ENCODE measurements at places on chromosomes 5 and 9.

DNA sequence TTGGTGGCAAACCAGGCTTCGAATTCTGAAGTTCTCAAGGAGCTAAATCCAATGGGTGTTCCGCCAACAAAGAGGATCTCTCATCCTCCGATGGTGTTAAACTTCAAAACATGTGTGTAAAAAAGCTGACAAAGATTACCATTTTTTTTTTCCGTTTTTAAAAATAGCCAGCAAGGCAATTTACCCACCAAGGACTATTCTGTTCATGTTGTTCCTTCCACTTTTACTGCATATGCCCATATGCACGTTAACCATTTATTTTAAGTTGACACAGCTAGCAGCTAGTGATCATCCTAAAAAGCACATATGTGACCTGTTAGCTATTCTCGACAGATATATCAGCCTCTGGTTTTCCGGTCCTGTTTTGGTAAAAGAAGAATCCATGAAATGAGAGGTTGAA is 326.7 kb downstream of the PLK2 start:
- no peak for DNase-seq

DNA sequence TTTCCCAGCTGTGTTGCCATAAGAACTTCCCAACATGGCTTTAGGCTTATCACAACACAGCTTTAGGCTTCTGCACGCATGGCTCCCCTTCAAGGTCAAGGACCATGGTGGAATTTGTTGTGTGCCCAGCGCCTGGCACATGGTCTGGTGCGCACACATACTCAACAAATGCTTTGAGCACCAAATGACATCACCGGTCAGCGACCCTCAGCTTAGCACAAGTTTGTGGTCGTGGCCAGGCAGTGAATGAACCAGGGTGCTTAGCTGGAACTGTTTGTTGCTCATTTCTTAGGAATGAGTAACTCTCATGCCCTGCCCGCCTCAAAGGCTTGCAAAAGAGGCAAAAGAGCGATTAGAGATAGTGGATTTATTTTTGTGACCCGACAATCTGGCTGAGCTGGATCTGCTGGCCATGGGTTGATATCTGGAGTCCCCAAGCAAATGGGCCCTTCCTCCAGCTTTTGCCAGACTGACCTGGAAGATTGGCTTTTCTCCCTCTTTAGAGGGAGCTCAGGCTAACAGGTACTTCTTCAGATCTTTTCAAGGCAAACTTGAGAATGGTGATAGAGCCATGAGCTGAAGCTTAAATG is 58.9 kb downstream of the DAP start:
- no peak for DNase-seq

- no peak for DNase-seq
These were observed 11.0 kb upstream of the RNU6ATAC start for GRCh38 chr9:134175291-134175807.

DNA sequence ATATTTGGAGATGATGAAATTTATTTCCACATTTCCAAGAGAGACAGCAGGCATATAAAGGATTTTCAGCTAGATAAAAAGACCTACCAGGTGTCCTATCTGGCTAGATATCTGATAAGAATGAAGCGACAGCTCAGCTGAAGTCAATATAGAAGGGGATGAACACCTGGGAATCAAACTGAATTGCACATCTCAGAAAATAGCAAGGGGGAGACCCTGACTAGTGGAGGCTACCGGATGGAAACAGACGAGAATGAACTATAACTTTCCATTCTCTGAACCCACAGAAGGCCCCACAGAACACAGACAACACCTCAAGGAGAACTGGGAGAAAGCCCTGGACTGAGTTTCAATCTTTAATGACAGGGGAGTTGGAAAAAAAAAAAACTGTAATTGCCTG is 51.1 kb downstream of the CPLANE1 start:
- DNase-seq: no peak

DNA sequence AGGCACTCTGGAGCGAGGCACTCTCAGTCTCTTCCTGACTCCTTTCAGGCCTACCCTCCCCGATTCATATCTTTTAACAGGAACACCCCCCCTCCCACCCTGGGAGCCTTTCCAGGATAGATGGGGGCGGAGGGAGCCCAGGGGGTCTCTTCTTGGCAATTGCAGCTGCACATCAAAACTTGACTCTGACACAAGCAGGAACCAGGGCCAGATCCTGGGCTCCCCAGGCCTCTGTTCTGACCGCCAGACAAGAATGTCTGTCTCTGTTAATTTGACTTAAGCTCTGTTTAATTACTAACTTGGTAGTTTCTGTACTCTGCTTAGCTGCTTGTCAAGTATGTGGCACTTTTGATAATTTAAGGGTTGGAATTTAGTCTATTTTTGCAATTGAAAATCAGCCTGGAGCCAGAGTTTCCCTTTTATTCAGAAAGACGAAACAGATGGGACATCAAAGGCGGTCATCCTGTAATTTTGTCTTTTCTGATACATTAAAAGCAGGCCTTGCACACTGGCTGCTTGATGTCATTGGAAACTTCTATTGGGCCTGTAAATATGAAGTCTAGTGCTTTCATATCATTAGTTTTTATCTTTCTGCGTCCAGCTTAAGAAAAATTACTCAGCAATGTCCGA is 43.3 kb downstream of the ACTL7B start:
- DNase-seq: no peak

DNA sequence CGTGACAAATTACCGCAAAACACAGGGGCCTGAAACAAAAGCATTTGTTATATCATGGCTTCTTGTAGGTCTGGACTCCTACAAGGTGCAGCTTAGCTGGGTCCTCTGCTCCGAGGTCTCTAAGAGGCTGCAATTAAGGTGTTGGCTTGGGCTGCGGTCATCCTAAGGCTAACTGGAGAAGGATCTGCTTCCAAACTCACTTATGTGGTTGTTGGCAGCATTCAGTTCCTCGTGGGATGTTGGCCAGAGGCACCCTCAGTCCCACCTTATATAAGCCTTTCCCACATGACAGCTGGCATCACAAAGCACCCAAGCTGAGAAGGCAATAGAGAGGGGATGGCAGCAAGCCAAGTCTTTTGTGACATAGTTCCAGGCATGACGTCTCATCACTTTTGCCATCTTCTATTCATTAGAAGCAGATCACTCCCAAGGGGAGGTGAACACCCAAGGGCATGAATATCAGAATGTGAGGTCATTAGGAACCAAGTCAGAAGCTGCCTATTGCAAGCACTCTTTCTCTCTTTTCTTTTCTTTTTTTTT is 47.9 kb upstream of the ZBTB43 start:
- no peak for DNase-seq

DNA sequence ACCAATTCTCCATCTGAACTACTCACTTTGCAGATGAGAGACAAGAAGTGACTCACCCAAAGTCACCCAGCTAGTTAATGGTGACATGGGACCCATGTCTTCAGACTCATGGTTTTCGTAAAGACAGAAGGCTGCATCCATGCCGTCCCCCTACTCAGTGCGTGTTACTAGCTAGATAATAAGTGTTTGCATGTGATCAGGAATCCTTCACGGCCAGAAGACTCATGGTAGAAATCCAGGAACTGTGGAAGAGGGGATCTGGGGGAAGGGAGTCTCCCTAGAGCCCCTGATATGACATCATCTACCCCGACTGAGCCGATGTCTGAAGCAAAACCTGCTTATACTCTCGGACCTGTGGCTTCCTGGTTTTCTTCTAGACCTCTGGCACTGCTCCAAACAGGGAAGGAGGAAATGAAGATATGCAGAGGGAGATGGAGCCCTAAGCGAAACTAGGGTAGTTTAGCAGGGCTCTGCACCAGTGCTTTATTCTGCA is 3.3 kb downstream of the RNF183 start:
- no peak for DNase-seq

GRCh38 chr5:154487541-154487940 is 9.5 kb upstream of the HAND1 start:
- DNase-seq: no peak

DNA sequence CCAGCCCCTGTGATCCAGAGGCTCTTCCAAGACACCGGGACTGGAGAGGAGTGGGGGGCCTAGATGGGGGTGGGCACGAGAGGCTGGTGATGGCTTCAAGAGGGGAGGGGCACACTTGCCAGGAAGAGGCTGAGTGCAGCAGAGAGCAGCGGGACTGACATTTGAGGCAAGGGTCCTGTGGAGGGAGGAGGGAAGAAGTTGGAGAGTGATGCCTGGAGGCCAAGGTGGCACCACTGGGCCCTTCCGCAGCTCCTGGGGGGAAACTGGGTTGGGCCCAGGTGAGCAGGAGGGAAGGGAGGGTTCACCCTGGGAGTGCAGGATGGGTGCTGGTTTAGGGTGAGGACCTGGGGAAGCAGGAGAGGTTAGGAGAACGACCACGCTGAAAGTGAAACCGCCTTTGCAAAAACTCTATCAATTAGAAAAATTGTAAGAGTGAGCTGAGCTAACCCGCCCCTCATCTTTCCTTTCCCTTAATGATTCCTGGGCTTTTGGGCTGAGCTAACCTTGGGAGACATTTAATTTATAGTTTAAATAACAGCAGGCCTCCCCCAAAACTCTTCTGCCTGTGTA is 26.2 kb downstream of the ABO start:
- DNase-seq: no peak
